Forelimb muscle (tissue), 1 donor: ENCODE measurements at places on chromosomes 7 and 10. TPM values are rescaled to one million over a fixed set of nuclear protein-coding genes. Genes with fewer than 3 reads are reported as not detected.

DNA sequence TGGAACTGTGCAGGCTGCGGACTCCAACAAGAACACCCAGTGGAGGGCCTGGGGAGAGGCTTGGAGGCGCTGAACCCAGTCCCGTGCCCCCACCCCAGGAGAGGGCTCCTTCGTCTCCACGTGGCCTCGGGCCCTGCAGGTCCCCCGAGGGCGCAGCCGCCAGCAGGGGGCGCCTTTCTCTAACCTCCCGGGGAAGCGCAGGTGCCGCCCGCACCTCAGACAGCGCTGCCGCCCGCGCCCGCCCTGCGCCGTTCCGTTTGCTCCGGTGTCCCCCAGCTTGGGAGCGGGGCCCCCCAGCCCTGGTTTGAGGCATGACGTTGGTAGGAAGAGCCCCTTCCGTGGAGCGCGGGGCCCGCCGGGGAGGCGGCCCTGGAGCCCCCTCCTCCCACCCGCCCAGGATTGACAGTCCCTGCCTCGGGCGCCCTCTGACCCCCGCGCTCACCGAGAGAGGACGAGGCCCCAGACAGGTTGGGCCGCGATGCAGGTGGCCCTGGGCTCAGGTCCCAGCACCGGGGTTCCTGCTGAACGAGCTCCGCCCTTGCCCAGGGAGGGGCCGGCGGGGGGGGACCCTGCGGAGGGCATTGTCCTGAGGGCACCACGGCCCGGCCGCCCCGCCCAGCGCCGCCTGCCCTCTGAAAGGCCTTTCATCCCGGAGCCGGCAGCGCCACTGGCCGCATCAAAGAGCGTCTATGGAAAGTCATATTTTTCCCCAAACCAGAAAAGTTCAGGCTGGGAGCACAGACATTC is 42.8 kb downstream of the FOXL3 start:
- no peak for DNase-seq

DNA sequence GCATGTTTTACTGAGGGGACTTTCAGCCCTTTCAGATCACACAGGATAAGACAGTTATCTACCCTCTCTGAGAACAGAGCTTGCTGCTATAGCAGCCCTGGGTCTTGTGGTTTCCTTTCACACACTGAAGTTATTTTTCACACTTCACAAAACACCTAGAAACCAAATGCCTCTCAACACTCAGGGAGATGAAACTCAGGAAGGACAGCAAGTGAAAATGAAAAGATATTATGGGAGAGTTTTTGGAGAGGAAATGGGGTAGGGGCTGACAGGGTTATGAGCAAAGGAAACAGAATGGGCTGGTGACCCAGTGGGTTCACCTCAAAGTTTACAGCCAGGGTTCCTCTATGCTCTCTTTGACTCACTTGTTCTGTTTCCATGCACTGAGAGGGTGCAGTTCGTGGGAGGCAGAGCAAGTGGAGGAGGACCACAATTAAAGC is 17.0 kb upstream of the GIMAP2 start:
- no peak for DNase-seq

MPLKIP gene
- 18.1 TPM for polyA plus RNA-seq

LOXL4 gene
- polyA plus RNA-seq = 9.5 TPM

ANKRD7 gene
- 0.33 TPM for polyA plus RNA-seq

DNA sequence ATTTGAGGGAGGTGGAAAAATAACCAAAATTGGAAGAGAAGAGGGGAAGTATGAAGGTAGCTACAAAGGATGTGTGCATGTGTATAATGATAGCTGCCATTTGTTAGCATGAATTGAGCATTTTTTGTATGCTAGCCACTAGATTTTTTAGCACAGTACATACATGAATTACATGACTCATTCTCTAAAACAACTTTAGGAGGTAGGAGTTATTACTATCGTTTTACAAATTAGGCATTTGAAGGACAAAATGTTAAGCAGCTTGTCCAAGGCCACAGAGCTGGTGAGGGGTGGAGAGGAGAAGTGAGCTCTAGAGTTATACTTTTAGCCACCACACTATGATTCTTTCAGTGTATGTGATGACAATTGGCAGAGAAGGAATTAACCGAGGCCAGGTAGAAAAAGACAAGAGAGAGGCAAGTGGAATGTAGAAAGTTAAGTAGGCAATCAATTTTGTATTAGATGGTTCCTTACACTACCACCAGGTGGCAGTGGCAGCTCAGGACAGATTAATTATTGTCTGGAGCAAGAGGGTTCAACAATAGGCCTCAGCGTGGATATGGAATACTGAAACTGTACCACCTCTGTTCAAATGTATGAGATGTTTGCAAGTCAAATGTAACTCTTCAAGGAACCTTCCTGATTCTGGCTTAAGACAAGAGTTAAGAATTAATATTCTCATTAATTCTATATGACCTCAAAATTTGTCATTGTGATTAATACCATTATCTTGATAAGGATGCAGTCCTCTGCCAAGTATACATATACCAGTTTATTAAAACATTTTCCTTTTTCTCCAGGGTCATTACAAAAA is 128.0 kb downstream of the MBL2 start:
- peak; percentile 6 for DNase-seq
